ENCODE measurements at places on chromosomes 16 and 17. TPM values are rescaled to one million over a fixed set of nuclear protein-coding genes. Genes with fewer than 3 reads are reported as not detected.

WIPF2 gene
- total RNA-seq, result 26.0 TPM

CTF1 gene
- 0.25 TPM for total RNA-seq

SMIM36 gene
- total RNA-seq, result not detected

KRT13 gene
- not detected for total RNA-seq

DHX40 gene
- total RNA-seq, result 24.4 TPM

KRT36 gene
- not detected for total RNA-seq

BCAR1 gene
- not detected for total RNA-seq

OR1A1 gene
- total RNA-seq, result 0.05 TPM

NPIPB8 gene
- total RNA-seq, result not detected

IGF2BP1 gene
- not detected for total RNA-seq

DNAAF8 gene
- not detected for total RNA-seq

SLC16A13 gene
- total RNA-seq, result 28.9 TPM

ABCC11 gene
- not detected for total RNA-seq

SCNN1B gene
- total RNA-seq, result not detected

ADORA2B gene
- 0.13 TPM for total RNA-seq

PRSS27 gene
- total RNA-seq, result 1.6 TPM

NACA2 gene
- not detected for total RNA-seq

GRB7 gene
- 0.30 TPM for total RNA-seq

RHBDL1 gene
- 1.5 TPM for total RNA-seq

TP53TG3 gene
- total RNA-seq, result not detected

CDRT15L2 gene
- total RNA-seq, result not detected

Measured in activated CD4-positive, alpha-beta memory T cell treated with anti-CD3 and anti-CD28 coated beads, Interleukin-2, amount 10 ng/mL, durations not matched to agents 7 days and 5 days (primary cell).